Effector memory CD4-positive, alpha-beta T cell (primary cell): ENCODE measurements at places on chromosomes 6 and 20.

DNA sequence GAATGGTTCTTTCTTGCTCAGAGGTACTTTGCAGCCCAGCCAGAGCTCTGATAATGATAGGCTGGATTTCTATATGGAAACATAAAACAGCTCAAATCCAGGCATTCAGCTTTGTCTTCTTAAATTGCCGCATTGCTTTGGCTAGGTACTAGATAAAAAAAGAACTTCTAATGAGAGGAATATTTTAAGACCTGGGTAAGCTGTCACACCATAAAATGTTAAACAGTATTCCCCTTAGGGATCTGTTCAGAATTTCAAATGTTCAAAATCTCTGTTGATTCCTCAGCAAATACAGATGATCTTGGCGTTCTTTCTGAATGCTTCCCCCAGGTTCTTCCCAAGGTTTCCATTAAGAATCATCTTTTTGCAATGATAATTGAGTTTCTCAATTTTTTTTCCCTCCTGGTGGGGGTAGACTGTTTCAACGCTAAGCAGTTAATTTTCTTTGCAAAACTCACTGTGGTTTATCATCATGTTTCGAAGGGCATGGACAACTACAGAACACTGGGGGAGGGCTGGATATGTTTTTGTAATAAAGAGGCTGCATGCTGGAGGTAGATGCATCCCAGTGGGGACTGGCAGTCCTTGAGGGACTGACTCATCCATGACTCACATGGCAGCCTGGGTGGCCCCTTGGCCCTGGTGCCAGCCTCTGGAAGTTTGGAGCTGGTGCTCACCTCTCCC lies 31.0 kb downstream of the TIAM2 start:
- DNase-seq = no peak

DNA sequence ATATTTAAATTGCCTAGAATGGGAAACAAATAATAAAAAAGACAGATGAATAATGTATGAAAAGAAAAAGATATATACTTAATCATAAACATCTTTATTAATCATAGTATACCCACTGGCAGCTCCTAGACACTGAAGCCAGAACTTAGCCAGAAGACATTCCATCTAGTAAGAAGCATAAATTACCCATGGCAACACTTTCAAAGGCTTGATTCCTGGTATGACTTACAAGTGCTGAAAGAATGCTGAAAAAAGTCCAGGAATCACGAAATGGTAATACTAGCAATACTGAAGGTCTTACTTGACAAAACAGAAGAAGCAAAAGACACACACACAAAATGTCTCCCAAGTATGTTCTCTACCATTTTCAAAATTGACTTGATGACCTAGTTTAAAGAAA lies 38.0 kb downstream of the RWDD2A start:
- DNase-seq = no peak

DNA sequence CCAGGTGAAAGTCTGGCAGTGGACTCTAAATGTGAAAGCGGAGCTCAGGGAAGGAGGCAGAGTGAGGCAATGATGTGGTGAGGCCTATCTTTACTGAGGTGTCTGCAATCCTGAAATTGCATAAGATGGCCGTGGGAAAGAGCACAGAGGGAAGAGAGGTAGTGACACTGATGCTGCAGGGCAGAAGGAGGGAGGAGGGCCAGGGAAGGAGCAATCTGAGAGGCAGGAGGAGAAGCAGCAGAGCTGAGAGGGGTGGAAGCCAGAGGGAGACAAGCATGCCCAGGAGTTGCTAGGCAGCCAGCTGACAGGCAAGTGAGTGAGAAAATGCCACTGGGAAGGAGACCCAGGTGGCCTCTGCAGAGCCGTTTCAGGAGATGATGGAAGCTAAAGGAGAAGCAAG lies 97.4 kb upstream of the CNR1 start:
- DNase-seq = no peak

DNA sequence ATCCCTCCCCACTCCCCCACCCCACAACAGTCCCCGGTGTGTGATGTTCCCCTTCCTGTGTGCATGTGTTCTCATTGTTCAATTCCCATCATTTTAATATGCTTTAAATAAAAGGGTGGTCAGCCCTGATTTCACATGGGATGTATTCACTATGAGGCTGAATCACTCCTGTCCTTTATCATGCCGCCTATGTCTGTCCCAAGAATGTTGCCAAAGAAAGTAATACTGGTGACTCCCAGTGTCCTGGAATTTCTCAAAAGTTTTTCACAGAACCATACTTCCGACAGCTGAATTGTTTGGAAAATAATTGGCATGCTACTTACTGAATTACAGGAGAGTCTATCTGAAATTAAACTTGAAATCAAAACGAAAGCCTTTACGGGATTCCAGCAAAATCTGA lies 217.7 kb downstream of the HAO1 start:
- DNase-seq = no peak

GRCh38 chr6:40036186-40036585 lies 101.9 kb upstream of the MOCS1 start:
- no peak for DNase-seq

- no peak for DNase-seq
Measured at GRCh38 chr6:157768863-157769551, 54.0 kb upstream of the SNX9 start.

DNA sequence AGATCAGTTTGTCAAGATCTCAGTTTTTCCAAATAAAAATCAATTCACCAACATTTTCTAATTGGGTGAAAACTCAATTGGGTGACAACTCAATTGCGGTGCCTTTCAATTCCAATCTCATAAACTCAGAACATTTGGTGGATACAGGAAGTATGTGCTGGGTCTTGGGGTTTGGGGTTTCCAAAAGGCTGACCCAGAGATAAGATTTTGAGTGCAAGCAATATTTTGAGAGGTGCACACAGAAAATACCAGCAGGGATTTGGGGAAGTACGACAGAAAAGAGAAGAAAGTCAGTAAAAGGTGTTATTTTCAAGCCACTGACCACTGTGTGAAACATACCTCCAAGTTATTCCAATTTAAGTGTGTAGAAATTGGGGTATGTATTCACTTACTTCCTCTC lies 258.0 kb downstream of the PHACTR1 start:
- no peak for DNase-seq

DNA sequence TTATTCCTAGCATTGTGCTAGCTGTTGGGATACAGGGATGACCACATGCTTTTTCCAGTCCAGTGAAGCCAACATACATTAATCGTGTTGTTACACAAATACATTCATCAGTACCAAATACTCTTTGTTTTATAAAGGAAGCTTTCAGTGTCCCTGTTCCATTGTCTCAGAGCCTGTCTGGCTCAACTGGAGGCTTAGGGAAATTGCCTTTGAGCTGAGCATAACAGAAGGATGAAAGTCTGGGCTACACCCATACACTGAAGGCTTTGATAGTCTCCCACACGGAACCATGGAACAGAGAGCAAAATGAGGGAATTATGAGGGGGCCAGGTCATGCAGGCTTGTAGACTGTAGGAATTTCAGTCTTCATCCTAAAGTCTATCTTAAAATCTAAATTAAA lies 126.4 kb upstream of the KCNQ5 start:
- DNase-seq = no peak

GRCh38 chr6:157714153-157714490 lies 108.9 kb upstream of the SNX9 start:
- DNase-seq = no peak

- no peak for DNase-seq
Measured at GRCh38 chr6:116529466-116530290, 15.8 kb downstream of the TRAPPC3L start.

DNA sequence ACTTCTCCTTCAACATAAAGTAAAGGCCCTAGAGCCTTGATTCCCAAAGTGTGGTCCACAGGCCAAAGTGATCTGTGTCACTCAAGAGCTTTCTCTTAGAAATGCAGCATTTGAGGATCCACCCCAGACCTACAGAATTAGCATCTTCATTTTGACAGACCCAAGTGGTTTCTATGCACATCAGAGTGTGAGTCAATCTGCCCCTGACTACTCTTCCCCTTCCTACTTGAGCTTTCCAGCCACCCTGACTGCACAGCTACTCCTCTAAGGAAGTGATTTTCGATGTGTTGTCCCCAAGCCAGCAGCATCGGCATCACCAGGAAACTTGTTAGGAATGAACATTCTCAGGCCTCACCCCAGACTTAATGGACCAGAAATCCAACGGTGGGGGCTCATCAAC lies 2.6 kb downstream of the MEP1A start:
- DNase-seq = no peak

GRCh38 chr20:19438488-19438887 lies 226.0 kb downstream of the SLC24A3 start:
- DNase-seq = no peak

DNA sequence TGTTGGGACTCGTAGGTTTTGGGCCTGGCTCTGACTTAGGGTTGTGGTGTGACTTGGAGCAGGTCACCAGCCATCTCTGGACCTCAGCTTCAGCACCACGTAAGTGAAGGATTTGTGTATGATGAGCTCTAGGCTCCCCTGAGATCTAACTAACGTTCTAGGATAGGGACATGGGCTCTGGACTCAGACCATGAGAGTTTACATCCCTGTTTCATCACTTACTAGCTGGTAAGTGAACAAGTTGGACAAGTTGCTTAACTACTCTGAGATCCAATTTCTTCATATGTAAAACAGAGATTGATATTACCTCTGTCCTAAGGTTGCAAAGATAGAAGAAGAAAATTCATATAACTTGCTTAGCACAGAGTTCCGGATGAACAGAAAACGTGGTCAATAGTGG lies 20.3 kb upstream of the PNPLA1 start:
- DNase-seq = no peak

GRCh38 chr6:13526727-13527670 lies 39.6 kb upstream of the GFOD1 start:
- no peak for DNase-seq

GRCh38 chr6:152023613-152024012 lies 216.1 kb downstream of the ESR1 start:
- DNase-seq = no peak

DNA sequence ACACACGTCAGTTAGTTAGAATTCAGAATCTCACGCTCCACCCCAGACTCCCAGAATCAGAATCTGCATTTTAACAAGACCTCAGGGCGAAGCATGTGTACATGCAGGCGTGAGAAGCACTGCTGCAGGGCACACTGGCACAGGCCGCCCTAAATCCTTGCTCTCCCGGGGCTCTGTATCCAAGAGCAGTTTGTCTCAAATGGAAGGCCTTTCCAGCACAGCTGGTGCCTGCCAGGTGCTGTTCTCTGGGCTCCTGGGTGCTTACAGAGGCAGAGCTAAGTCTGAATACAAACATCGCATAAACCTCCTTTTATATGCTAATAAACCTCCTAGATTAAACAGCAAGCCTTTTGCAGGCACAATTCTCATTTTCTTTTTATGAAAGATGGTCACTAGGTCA lies 119.1 kb upstream of the CD93 start:
- DNase-seq = no peak

- DNase-seq = no peak
Measured at GRCh38 chr6:166693880-166694279, 66.8 kb upstream of the RPS6KA2 start.

DNA sequence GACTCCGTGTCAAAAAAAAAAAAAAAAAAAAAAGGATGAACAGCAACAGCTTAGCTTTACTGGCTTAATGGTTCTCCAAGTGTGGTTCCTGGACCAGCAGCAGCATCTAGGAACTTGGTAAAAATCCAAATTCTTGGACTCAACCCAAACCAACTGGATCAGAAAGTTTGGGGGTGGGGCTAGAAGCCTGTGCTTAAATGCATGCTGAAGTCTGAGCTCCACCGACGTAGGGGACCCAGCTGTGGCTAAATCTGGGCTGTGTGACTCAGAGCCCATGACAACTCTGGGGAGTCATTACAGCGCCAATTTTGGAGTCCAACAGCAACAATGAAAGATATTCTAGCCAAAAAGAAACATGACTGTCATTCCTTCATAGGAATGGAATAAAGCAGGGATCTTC lies 13.6 kb upstream of the CHD6 start:
- DNase-seq = no peak

GRCh38 chr6:98836962-98837944 lies 2.9 kb downstream of the POU3F2 start:
- no peak for DNase-seq

DNA sequence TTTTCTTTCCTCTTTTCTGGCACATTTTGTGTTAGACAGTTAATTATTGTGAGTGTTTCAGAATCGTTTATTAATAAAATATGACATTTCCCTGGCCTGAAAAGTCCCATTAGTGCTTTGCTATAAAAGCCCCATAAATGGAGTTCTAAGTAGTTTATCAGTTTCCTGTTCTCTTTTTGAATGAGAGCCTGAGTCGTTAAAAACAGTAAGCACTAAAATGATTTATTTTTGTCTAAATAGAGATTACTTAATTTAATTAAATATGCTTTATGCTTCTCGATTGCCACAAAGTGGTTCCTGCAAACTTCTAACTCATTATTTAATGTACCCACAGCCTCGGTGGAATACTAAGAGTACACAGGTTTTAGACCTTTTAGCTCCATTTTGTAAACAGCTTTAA lies 577.9 kb downstream of the C6orf118 start:
- DNase-seq = no peak

DNA sequence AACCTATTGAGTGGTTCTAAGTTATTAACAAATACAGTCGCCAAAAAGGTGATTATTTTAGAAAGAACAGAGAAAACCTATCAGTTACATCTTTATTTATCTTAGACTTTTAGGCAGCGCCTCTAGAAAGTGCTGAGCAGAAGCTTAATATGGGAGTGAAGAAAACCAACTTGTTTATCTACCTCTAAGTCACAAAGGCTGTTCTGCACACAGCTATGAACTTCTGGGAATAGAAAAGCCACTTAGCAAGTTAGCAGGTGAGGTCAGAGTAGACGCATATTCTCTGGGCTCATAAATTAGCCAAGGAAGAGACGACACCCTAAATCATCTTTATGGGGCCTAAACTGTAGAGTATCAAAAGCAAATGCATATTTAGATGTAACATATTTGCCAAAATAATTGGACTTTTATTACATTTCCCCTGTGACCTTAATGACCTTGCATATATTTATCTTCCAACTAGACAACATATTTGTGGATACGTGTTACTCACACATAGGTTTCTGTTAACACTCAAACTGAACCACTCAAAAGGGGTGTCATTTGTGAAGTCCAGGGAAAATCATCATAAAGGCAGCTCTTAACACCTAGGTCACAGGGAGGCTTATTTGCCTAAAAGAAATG lies 267.1 kb downstream of the ADGB start:
- DNase-seq = no peak

DNA sequence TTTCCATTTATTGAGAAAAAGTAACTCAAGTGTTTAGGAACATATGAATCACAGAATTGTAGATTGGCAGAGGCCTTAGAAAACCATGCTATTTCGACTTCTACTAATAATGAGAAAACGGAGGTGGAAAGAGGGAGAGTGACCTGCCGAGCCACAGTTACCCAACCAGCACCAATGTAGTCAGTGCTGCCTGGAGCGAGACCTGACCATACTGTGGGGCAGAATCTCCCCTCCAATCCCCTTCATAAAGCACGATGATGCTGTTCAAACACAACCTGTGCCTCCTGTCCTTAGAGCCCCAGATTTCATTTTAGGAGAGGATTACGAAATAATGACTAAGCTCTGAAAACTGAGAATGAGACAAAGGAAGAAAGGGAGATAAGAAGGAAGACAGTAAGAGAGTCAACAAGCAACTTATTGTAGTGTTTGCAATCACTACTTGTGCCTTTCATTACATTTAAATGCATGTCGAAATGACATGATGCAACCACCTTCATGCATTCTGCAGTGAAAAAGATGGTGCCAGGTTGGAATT lies 70.6 kb downstream of the ATXN1 start:
- DNase-seq = no peak

- DNase-seq = no peak
Measured at GRCh38 chr20:14597206-14597715, 259.8 kb upstream of the FLRT3 start.

- DNase-seq = no peak
Measured at GRCh38 chr6:115194981-115195638, 852.3 kb upstream of the HS3ST5 start.
